ENCODE measurements at places on chromosomes 6 and 20.
A peak's percentile ranks its signal among the peaks of the same experiment; 100 is the strongest.

GRCh38 chr6:22322103-22323030 is 25.5 kb upstream of the PRL start:
- no peak overlapping the region for H3K27ac ChIP-seq
- no peaks in the 10 kb centered on the region for H3K36me3 ChIP-seq
- no peaks in the 10 kb centered on the region for H3K4me1 ChIP-seq
- DNase-seq = no peak
- H3K4me3 ChIP-seq = no peak overlapping the region

DNA sequence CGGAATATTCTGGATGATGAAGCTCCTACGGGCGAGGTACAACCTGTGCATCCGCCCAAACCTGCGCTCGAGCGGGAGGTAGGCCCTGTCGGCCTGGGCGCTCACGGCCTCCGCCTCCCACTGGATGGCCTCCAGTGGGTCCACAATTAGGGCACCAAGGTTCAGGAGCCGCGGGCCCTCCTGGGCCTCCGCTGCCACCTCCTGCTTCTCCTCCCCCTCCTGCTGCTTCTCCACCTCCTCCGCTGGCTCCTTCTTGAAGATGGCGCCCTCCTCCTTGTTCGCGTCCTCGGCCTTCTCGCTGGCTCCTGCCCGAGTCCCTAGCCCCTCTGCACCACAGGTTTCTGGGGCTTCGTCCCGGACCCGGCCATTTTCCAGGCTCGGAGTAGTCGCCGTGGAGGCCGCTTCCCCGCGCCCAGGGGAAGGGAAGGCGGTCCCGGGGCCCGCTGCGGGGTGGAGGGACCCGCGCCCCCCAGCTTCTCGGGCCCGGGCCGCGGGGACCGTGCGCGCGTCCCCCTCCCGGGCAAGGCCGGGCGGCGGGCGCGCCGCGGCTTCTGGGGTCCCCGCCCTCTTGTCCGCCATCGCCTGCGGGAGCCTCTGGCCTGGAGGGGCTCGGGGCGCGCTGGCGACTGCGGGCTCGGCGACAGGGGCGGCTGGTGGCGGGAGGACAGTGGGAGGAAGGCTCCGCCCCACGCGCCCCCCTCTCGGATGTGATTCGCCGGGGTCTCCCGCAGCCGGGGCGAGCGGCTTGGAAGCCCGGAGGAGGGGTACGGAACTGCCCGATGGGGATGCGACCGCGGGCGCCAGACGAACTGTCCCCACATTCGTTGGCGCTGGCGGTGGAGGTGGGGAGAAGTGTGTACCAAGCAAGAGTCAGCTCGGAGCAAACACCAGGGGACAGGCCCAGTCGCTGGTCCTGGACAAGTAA is 17.6 kb downstream of the PLAGL2 start:
- no peak for DNase-seq
- H3K27ac ChIP-seq = peak overlapping the region; percentile 70
- peak overlapping the region; percentile 88 for H3K4me3 ChIP-seq

GRCh38 chr6:13001927-13002326 is 285.4 kb downstream of the PHACTR1 start:
- no peaks in the 10 kb centered on the region for H3K36me3 ChIP-seq
- no peak for DNase-seq
- no peaks in the 10 kb centered on the region for H3K27me3 ChIP-seq
- H3K4me3 ChIP-seq = no peak overlapping the region

DNA sequence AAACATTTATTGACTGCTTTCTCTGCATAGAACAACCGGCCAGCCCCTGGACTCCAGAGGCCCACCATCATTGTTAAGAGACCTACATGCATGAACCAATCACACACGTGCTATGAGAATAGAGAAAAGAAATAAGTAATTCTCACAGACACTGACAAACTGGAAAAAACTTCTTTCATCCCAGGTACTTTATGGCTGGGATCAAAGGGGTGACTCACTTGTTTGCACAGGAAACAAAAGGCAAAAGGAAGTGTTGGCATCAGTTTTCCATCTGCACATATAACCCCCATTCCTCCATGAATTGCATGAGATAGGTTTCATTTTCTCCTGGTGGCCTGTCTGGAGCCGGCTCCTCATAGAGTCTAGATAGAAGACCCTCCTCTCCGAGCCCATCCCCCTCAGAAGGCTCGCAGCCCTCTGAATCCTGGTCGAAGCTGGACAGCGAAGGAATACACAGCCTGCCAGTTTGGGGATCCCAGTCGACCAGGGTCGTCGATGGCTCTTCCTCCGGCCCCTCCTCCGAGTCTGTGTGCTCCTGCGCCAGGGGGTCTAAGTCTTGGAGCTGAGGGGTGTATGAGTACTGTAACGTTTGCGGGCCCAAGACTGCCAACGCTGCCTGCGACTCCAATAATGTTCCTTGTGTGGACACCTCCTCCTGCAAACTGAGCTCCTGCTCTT is 43.3 kb downstream of the IL20RA start:
- H3K4me3 ChIP-seq = no peak overlapping the region
- no peaks in the 10 kb centered on the region for H3K4me1 ChIP-seq
